ENCODE measurements at places on chromosomes 7 and 10.

DNA sequence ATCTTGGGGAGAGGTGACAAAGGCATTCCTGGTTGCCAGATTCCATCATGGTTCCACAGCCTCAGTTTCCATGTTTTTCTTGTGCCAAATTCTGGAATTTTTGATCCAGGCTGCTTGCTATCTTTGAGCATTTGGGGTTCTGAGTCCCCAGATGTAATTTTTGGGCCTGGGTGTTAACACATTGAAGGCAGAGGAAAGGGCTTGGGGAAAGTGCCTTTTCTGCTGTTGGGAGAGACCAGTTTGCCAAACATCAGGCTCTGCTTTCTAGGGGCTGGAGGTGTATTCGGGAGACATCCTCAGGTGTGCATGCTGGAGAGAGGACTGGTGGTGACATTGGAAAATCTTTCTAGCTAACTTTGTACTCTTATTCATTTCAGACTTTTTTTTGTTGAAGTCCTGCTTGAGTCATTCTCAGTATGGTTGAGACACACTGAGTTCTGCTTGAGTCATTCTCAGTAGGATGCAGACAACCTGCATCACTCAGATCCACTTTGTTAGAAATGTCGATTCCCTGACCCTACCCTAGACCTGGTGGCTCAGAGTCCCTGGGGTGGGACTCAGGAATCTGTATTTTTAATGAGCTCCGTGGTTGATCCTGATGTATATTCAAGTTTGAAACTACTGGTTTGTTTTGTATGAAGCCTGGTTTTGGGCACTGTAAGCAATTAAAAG, 101.0 kb downstream of the LRMDA start:
- no peak for DNase-seq

- DNase-seq, result no peak
Observed at GRCh38 chr7:115217373-115217772, 295.5 kb downstream of the MDFIC start.

DNA sequence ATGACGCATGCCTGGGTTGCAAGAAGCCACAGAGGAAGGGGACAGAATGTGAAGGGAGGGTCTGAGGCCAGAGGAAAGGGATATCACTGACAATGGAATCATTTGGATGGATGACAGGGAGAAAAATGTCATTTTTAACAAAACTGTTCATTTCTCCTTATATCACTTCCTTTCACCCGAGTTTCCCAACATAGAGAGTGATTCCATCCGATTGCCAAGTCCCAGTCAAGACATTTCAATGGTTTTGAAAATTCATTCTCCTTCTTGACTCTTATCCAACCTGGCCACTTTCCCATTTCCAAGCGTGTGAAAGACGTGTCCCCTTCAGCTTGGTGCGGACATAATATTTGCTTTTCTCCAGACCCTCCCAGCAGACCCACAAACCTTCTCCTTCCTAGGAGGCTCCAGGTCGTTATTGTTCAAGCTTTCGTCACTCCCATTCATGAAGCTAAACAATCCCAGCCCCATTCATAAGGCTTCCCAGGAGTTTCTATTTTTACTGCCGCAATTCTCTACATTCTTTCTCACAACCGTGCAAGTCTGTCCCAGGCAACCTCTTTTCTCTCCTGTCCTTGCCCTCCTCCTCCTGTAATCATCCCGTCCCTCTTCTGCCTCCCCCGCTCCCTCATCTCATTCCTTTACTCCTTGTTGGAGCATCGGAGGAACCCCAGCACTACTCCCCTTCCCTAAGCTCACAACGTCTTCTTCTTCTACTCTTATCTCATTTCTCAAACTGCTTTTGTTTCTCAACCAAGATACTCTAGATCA, 301.3 kb upstream of the KLF6 start:
- no peak for DNase-seq

GRCh38 chr7:100588438-100588837, 2.3 kb downstream of the FBXO24 start:
- no peak for DNase-seq

- DNase-seq, result no peak
Observed at GRCh38 chr7:129841465-129841864, 111.3 kb downstream of the UBE2H start.

GRCh38 chr10:127463548-127463947, 85.6 kb upstream of the NPS start:
- no peak for DNase-seq

DNA sequence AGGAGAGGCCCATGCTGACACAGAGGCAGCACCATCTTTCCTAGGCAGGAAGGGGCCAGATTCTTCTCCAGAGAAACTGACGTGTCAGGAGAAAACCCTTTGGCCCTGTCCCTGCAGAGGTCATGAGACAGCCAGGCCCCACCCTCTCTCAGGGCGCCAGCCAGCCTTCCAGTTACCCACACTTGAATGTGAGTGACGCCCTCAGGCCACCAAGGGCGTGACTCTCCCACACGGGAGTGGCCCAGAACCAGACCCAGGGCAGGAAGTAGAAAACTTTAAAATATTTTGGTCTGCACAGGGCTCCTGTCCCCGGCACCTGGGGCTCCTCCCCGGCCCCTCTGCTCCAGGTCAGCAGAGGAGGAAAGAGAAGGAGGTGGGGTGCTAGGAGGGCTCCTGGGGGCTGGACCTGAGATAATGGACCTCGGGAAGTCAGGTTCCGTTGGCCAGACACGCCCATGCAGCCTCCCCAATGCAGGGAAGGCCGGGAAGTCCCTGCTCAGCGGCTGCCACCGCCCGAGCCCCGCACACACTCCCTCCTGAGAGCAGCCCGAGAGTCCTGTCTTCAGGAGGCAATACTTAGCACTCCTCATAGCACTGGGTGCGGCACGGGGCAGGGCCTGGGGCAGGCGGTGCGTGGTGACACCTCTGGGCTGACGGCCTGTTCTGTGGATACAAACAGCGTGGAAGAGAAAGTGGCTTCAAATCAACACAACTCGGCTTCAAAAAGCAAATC, 67.0 kb upstream of the CFAP46 start:
- no peak for DNase-seq

- no peak for DNase-seq
Observed at GRCh38 chr7:155741805-155742204, 70.5 kb downstream of the SHH start.

DNA sequence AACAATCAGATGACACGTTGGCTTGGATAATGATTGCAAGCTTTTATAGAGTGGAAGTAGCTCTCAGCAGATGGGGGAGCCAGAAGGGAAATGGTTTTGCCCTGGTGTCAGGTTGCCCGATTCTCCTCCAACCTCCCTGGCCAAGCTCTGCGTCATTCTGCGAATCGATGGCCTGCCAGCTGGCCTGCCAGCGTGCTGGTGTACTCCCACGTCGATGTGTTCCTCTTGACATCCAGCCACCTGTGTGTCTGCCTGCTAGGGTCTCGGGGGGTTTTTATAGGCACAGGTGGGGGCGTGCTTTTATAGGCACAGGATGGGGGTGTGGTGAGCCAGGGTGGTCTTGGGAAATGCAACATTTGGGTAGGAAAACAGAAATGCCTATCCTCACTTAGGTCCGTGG, 4.6 kb downstream of the NET1 start:
- DNase-seq, result no peak

DNA sequence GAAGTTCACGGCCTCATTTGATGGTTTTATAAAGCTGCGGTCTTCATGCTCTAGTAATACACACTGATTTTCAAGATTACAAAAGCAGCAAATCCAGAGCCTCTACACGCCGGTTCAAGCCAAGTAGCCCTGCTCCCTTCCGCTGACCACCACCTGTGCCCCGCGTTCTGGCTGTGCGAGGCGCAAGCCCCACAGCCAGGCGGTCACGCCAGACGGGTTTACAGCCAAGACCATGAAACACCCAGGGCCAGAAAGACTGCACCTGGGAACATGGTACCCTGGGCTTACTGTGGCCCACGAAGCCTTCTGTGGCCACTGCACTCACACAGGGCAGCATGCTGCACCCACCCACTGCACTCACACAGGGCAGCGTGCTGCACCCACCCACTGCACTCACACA, 33.6 kb downstream of the GPER1 start:
- DNase-seq, result no peak

- no peak for DNase-seq
Observed at GRCh38 chr10:126696684-126697083, 26.2 kb upstream of the C10orf90 start.

- no peak for DNase-seq
Observed at GRCh38 chr10:93368210-93368609, 113.9 kb downstream of the MYOF start.

DNA sequence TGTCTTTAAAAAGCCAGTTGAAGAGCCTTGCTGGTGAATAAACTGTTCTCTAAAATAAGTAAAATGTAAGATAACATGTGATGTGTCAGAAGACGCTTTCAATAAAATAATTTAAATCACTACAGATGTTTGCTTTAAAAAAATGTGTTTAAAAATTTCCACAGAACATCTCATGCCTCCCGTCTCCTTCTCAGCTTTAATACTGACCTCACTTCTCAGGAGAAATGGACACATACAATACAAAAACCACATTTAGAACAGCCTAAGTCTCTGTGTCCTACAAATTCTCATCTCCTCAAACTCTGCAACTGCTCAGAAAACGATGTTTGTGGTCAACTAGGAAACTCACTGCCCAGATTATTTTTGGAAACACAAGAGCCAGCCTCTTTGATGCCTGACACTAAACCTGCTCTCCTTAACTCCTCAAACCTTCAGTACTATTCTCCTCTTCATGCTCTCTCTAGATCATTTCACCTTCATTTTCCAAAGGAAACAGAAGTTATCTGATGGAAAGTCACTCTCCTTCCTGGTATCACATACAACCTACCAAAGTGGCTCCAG, 120.3 kb downstream of the ZNF438 start:
- no peak for DNase-seq

- no peak for DNase-seq
Observed at GRCh38 chr7:134375206-134375605, 58.5 kb upstream of the SLC35B4 start.

GRCh38 chr7:129376778-129377700, 57.2 kb upstream of the STRIP2 start:
- no peak for DNase-seq

- no peak for DNase-seq
Observed at GRCh38 chr10:99924451-99925255, 85.1 kb downstream of the DNMBP start.

DNA sequence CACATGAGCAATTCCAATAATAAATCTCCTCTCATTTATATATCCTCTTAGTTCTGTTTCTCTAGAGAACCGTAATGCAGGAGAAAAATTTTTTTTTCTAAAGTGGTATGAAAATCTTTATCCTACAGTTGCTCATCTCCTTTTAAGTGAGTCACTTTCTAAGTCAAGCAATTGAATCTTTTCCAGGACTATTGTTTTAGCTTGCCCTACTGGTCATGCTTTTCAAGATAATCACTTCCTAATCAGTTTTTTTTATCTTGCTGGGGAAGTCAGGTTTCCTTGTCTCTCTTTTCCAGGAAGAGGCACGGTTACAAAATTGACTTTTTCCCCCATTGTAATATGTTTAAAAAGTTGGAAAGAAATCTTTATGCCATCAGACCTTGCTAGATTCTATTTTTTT, 44.0 kb downstream of the INPP5F start:
- DNase-seq, result no peak

- DNase-seq, result no peak
Observed at GRCh38 chr7:5350600-5351385, 68.0 kb downstream of the SLC29A4 start.

DNA sequence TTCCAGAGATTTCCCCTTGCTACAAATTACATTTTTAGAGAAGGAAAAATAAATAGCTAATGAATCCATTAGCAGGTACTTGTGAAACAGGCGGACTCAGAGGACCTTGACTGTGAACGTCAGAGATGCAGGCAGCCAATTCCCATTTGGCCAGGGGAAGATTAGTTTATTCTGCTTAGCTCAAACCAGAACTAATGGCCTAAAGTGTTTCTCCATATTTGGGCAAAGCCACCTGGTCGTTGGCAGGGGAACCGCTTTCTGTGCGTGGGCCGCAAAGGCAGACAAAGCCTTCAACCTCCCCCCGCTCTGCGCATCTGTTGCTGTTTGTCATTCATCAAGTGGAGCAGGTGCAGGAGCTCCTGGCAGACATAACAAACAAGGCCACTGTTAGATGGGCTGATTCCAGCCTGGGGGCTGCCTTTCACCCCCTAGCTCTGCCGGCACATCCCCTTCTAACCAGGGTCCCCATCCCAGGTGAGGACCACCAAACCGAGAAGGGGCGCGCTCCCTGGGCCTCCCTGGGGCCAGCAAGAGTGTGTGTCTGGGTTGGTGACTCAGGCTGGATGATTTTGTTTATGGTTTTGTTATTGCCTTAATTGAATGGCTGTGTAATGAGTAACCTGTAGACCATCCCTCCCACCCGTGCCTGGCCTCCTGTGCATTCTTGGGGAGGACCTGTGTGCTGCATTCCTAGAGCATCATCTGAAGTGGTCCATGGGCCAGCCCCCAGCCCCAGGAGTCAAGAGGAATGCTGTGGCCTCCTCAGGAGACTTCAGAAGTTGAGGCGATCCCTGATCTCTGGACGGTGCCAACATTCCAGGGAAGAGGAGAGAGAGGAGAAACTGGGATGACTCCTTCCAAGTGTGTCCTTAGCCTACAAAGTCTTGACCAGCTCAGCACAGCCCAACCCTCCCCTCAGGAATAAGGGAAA, 14.5 kb upstream of the CPA1 start:
- DNase-seq, result peak; percentile 98

DNA sequence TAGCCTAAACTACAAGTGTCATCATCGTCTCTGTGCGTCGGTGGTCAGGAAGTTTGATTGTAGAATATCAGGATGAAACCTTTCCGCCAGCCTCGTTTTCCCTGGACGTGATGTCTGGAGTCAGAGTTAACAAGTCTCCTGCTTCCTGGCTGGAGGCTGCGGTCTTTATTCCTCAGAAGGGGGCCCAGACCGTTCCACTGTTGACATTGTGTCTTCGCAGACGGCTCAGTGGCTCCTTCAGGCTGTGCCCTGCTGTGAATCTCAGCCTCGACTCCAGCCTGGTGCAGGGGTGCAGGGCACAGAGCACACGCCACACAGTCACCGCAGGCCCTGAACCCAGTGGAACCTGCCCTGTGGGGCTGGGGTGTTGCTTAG, 37.2 kb upstream of the INSIG1 start:
- DNase-seq, result no peak

GRCh38 chr7:139572704-139573385, 49.4 kb downstream of the CLEC2L start:
- no peak for DNase-seq

GRCh38 chr10:25024528-25024927, 8.1 kb downstream of the THNSL1 start:
- no peak for DNase-seq

DNA sequence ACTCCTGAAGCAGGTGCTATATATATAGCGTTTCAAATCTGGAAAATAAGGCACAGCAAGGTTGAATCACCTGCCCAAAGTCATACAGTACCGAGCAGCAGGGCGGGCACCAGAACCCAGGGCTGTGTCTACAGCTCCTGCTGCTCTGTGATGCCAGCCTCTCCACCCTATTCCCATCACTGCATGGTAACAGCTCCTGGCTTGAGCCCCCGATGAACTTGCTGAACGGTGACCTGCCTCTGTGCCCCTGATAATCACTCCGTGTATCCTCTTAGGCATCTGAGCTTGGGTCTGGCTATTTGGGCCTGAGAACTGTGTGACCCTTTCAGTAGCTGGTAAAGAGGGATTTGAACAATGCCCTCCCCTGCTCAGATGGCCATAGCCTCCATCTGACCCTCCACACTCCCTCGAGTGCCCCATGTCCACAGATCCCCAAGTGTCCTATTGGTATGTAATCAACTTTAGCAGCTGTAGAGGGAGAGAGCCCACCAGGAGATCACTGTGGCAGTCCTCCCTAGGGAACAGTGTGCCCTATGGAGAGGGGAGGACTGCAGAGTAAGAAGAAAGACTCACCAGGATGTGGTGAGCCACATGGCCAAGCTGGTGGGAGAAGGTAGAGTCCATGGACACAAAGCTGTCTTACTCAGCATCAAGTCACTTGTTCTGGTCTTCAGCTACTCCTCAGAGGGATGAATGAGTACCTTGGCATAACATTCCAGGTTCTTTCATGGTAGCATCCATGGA, 1.1 kb upstream of the ARHGAP22 start:
- DNase-seq, result no peak

All from COR-L47 (cell line).